ENCODE measurements at places on chromosomes 5 and 9. TPM values are rescaled to one million over a fixed set of nuclear protein-coding genes. Genes with fewer than 3 reads are reported as not detected.

Gene DIAPH1
- 15.8 TPM for total RNA-seq

Gene WHRN
- total RNA-seq = 0.28 TPM

Gene F2RL2
- total RNA-seq = 21.7 TPM

Gene STING1
- total RNA-seq = 20.6 TPM

Gene SPATA31D4
- not detected for total RNA-seq

Gene MSMP
- not detected for total RNA-seq

DNA sequence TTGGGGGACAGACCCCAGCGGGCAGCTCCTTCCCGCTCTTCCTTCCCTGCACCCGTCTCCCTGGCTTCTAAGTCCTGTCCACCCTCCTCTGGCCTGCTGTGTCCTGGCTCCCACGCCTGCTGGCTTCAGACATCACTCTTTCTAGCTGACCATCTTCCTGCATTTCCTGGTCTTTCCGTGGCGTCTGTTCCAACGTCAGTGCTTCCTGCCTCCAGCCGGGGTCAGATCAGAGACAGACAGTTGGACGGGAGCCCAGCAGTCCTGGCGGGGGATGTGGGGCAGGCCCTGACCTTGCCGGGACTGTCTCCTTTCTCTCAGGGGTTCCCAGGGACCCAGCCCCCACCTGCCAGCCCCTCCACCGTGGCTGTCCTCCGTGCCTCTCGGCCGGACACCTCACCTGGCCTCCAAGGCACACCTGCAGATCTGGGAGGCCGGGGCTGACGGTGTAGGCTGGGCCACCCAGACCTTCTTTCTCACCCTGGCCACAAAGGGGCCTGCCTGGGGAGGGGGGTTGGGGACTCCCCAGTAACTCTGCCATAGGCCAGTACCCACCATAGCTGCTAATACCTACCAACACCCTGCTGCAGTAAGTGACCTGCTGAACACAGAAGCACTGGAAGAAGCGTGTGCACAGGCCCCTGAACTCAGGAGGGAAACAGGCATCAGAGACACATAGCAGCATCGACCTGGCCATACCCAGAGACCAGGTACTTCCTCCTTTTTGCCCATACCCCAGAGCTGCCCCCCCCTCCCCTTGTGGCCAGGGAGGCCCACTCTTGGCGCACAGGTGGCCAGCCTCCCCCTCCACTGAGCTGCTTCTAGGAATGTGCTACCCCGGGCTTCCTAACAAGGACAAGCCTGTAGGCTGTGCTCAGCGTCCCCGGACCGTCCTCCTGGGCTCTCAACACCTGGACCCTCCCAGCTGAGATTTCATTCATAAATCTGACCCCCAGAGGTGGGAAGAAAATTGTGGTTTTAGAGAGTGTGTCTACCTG is 5.1 kb downstream of the NRARP start:
- H3K27me3 ChIP-seq = peaks cover 33% of the 10 kb centered on the region
- peak; percentile 50 for DNase-seq
- H3K27ac ChIP-seq = no peak overlapping the region
- no peaks in the 10 kb centered on the region for H3K36me3 ChIP-seq
- peaks cover 3% of the 10 kb centered on the region for H3K4me1 ChIP-seq

- H3K27me3 ChIP-seq = no peaks in the 10 kb centered on the region
- H3K27ac ChIP-seq = no peak overlapping the region
- no peaks in the 10 kb centered on the region for H3K36me3 ChIP-seq
- no peak for DNase-seq
- H3K4me1 ChIP-seq = no peaks in the 10 kb centered on the region
These were observed 41.8 kb downstream of the CSF2 start for GRCh38 chr5:132115375-132115774.

GRCh38 chr5:97534166-97534565 is 351.1 kb upstream of the RIOK2 start:
- H3K27me3 ChIP-seq = peaks cover 12% of the 10 kb centered on the region
- H3K4me3 ChIP-seq = no peak overlapping the region
- H3K36me3 ChIP-seq = no peaks in the 10 kb centered on the region
- peak; percentile 94 for DNase-seq
- no peak overlapping the region for H3K27ac ChIP-seq

DNA sequence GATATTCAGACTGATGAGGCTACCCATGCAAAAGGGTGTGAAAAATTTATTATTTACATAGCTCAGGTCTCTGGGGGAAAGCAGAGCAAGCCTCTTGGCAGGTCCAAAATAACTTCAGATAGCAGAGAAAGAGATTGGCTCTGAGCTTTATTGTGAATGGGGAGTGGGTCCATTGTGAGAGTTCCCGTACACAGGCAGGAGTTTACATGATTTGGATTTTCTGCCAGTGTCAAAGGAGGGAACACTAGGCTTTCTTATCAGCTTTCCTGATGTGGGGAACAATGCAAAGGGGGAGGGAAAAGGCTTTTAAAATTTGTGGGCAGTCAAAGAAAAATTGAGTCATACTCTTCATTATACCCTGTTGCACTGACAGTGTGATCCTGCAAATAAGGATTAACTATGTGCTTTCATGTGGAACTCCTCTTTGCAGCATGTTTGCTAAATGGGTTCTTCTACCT is 615.0 kb upstream of the RIOK2 start:
- H3K27me3 ChIP-seq = no peaks in the 10 kb centered on the region
- no peak overlapping the region for H3K27ac ChIP-seq
- no peaks in the 10 kb centered on the region for H3K4me1 ChIP-seq
- H3K4me3 ChIP-seq = no peak overlapping the region

- H3K4me1 ChIP-seq = no peaks in the 10 kb centered on the region
- H3K27me3 ChIP-seq = no peaks in the 10 kb centered on the region
- H3K36me3 ChIP-seq = 0 out of 2 replicates have a peak, but pooled peaks cover 1% of the 10 kb centered on the region
- peak; percentile 42 for DNase-seq
These were observed 31.1 kb downstream of the IL4 start for GRCh38 chr5:132704875-132705274.

- no peaks in the 10 kb centered on the region for H3K36me3 ChIP-seq
- H3K4me3 ChIP-seq = no peak overlapping the region
- H3K4me1 ChIP-seq = no peaks in the 10 kb centered on the region
- no peak for DNase-seq
- H3K27me3 ChIP-seq = no peaks in the 10 kb centered on the region
These were observed 134.5 kb upstream of the SPEF2 start for GRCh38 chr5:35483191-35483590.

- no peaks in the 10 kb centered on the region for H3K4me1 ChIP-seq
- no peaks in the 10 kb centered on the region for H3K27me3 ChIP-seq
- H3K27ac ChIP-seq = no peak overlapping the region
- no peak overlapping the region for H3K4me3 ChIP-seq
These were observed 29.5 kb downstream of the HAVCR1 start for GRCh38 chr5:157029457-157029856.

DNA sequence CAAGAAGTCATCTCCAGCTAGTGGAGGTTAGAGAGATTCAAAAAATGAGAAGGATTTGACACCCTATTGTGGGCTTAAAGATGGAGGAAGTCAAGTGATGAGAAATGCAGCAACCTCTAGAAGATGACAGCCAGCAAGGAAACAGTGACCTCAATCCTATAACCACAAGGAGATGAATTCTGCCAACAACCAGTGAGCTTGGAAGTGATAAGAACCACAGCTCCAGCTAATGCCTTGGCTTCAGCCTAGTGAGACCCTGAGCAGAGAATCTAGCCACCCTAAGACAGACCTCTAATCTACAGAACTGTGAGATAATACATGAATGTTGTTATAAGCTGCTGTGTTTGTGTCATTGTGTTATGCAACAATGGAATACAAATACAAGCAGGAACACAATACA is 262.4 kb downstream of the GRIA1 start:
- no peak overlapping the region for H3K27ac ChIP-seq
- no peak for DNase-seq
- no peaks in the 10 kb centered on the region for H3K27me3 ChIP-seq
- no peak overlapping the region for H3K4me3 ChIP-seq
- H3K36me3 ChIP-seq = no peaks in the 10 kb centered on the region
- H3K4me1 ChIP-seq = no peaks in the 10 kb centered on the region

GRCh38 chr5:59299006-59299405 is 594.5 kb downstream of the PDE4D start:
- no peak overlapping the region for H3K4me3 ChIP-seq
- no peaks in the 10 kb centered on the region for H3K36me3 ChIP-seq
- DNase-seq = no peak
- no peak overlapping the region for H3K27ac ChIP-seq

GRCh38 chr5:81253875-81254274 is 20.8 kb downstream of the CKMT2 start:
- H3K27me3 ChIP-seq = no peaks in the 10 kb centered on the region
- DNase-seq = no peak
- no peaks in the 10 kb centered on the region for H3K4me1 ChIP-seq
- no peaks in the 10 kb centered on the region for H3K36me3 ChIP-seq
- H3K4me3 ChIP-seq = no peak overlapping the region

DNA sequence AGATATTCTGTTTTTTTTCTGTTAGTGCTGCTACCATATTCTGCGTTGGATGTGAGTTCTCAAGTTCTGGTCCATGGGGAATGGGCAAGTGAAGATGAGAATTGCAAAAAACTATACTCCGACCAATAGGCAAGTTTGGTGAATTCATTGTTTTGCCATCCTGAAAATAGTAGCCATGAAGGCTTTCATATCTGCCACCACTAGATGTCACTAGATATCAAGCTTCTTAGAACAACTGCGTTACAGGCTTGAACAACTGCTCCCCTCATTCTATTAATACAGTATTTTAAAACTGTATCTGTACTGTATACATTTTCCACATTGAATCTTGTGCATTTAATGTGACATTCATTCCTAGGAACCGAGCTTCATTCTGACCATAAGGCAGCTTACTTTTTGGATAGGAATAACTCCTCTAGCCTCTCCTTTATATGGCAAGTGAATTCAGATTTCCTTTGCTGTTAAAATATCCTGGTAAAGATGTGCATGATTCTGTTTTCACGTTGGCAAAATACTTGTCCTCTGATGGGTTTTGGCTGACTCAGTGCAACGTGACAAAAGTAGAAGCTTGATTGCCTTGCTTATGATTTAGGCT is 163.6 kb downstream of the SREK1 start:
- no peaks in the 10 kb centered on the region for H3K36me3 ChIP-seq
- peaks cover 3% of the 10 kb centered on the region for H3K27me3 ChIP-seq
- no peak overlapping the region for H3K27ac ChIP-seq
- H3K4me1 ChIP-seq = no peaks in the 10 kb centered on the region

DNA sequence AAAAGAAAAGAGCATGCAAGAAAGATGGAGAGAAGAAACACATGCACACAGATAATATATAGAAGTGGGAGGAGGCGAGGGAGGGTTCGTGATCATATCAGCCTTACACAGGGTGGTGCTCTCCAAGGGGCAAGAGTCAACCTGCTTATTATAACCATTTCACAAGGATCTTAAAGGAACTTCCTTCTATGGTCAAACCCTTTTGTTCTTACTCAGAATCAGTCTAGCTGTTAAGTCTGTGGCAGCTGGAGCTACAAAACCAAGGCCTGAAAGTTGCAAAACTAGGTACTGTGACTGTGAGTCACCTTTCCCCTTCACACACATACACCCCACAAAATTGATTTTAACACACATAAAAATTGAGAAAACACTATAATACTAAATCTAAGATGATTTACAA is 18.5 kb upstream of the ERMP1 start:
- peaks cover 17% of the 10 kb centered on the region for H3K27me3 ChIP-seq
- peak; percentile 60 for DNase-seq
- no peak overlapping the region for H3K4me3 ChIP-seq
- H3K4me1 ChIP-seq = peaks cover 2% of the 10 kb centered on the region
- no peak overlapping the region for H3K27ac ChIP-seq
- H3K36me3 ChIP-seq = no peaks in the 10 kb centered on the region

DNA sequence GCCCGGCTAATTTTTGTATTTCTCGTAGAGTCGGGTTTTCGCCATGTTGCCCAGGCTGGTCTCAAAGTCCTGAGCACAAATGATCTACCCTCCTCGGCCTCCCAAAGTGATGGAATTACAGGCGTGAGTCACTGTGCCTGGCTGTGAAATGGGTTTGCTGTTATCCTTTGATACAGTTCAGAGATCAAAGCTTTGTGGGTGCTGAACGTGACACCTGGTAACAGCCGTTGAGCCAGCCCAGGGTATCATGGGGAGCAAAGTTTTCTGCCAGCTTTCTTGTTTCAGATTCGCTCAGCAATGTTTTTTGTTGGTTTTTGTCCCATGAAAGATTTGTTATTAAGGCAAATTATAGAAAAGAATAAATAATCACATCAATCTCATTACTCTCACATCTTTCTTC is 68.9 kb upstream of the LPAR1 start:
- DNase-seq = no peak
- no peaks in the 10 kb centered on the region for H3K27me3 ChIP-seq
- no peaks in the 10 kb centered on the region for H3K36me3 ChIP-seq

- no peak overlapping the region for H3K4me3 ChIP-seq
- no peak for DNase-seq
- no peaks in the 10 kb centered on the region for H3K4me1 ChIP-seq
- no peaks in the 10 kb centered on the region for H3K27me3 ChIP-seq
- no peak overlapping the region for H3K27ac ChIP-seq
These were observed 30.0 kb upstream of the PLPP1 start for GRCh38 chr5:55564721-55565120.

- peak; percentile 13 for DNase-seq
- no peak overlapping the region for H3K4me3 ChIP-seq
- H3K27me3 ChIP-seq = no peaks in the 10 kb centered on the region
- H3K27ac ChIP-seq = no peak overlapping the region
- no peaks in the 10 kb centered on the region for H3K4me1 ChIP-seq
These were observed 527.8 kb downstream of the MTRR start for GRCh38 chr5:8396756-8397155.

DNA sequence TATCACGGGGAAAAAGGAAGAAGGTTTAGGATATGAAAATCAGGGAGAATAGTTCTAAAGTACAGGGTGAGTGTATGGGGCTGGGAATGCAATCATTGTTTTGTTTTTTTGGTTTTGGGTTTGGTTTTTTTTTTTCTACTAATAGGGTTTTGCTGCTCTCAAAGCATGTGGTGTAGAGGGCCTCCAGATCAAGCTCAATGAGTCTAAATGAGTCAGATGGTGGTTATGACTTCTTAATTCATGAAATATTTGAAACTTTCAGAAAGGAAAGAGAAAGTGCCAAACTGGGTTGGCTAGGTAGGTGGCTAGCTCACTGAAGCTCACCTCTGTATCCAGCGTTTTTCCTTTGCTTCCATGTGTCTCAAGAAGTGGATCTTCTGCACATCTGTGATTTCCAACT is 10.7 kb downstream of the OR1L8 start:
- no peaks in the 10 kb centered on the region for H3K27me3 ChIP-seq
- peaks cover 5% of the 10 kb centered on the region for H3K4me1 ChIP-seq
- no peaks in the 10 kb centered on the region for H3K36me3 ChIP-seq
- no peak overlapping the region for H3K4me3 ChIP-seq
- no peak for DNase-seq

DNA sequence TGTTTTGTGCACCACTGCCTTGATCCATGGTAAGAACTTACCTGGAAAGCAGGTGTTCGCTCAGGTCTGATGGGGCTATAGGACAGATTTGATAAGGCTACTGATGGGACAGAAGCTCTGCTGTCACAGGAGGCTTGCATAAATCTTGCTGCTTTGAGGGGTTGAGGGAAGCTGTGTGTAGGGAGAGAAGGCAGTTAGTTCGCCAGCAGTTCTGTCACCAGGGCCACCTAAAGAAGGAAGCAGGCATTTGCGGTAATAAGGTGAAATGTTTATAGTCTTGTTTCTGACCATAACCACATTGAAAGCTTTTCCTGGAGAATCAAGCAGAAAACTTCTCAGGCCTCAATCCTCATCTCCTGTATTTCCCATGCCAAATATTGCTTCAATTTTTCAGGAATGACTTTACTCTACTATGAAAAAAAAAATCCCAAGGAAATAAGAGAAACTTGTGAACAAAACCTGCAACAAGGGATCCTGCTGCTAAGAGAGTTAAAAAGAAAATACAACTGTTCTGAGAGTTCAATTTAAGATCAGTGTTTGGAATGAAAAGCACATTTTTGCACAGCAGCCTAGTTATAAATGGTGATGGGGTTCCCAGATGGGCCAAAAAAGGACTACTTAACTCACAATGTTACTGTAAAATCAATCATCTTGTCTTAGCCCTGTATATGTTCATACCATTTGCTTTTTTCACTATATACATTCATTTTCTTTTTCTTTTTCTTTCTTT is 122.0 kb upstream of the RANBP3L start:
- no peaks in the 10 kb centered on the region for H3K36me3 ChIP-seq
- no peak for DNase-seq
- no peak overlapping the region for H3K27ac ChIP-seq

All from IMR-90 (cell line).